ENCODE measurements at places on chromosomes 2 and 18.

DNA sequence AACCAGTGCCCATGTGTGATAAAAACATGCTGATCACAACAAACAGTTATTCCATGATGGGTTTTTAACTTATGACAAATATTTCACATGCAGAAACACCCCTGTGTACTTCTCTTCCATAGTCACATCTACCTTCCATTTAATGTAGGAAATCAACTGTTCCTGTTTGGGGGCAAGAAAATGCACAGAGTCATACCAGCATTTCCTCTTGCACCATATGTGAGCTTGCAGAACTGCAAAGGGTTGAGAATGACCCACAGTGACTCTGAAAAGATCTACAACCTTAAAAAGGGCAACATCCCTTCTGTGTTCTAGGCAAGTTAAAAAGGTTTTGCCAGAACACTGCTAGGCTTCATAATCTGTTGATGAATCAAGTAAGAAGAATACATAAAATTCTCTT lies 9.9 kb downstream of the BMP10 start:
- no peak for DNase-seq

DNA sequence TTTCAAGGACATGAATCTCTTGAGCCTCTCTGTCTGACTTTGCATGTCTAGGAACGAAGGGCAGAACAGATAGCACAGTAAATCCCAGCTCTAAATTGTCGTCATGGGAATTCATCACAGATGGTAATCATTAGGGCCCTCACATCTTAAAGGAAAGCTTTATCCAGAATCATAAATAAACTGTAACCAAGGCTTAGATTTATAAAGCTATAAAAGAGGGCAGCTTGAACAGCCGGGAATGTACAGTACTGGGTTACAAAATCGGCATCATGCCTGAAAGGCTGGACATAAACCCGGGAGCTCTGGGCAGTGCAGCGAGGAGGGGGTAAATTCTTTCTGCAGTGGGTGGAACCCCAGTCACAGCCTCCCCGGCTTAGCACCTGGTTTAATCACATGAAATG lies 144.4 kb downstream of the GFPT1 start:
- peak; percentile 69 for DNase-seq

DNA sequence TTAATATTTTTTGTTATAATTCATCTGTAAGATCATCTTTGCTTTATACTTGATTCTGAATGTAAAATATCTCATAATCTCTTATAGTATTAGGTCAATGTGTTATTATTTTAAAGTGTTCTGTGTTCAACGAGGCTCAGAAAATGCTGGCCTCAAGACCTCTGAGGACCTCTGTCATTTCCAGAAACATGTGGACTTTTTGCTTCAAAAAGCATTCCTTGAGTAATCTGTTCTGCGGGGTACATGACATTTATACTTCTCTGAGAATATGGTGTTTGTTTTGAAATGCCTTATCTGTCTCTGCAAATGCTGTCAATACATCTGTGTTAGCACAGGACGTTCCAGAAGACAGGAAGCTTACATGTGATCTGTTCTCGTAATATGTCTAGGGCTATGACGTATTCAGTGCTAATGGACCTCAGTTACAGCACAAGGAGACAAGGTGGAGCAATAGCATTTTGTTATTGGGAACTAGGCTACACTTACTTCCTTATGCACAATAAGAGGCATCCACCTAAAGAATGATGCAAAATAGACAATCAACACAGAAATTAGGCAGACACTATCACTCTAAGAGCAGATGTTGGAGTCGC lies 37.6 kb upstream of the IL1RL1 start:
- no peak for DNase-seq

GRCh38 chr2:189128970-189129369 lies 50.6 kb downstream of the COL5A2 start:
- DNase-seq, result no peak

GRCh38 chr2:148614014-148614321 lies 30.6 kb upstream of the EPC2 start:
- DNase-seq, result no peak

- DNase-seq, result no peak
These were observed 309.3 kb downstream of the ZNF521 start for GRCh38 chr18:25042641-25043051.

DNA sequence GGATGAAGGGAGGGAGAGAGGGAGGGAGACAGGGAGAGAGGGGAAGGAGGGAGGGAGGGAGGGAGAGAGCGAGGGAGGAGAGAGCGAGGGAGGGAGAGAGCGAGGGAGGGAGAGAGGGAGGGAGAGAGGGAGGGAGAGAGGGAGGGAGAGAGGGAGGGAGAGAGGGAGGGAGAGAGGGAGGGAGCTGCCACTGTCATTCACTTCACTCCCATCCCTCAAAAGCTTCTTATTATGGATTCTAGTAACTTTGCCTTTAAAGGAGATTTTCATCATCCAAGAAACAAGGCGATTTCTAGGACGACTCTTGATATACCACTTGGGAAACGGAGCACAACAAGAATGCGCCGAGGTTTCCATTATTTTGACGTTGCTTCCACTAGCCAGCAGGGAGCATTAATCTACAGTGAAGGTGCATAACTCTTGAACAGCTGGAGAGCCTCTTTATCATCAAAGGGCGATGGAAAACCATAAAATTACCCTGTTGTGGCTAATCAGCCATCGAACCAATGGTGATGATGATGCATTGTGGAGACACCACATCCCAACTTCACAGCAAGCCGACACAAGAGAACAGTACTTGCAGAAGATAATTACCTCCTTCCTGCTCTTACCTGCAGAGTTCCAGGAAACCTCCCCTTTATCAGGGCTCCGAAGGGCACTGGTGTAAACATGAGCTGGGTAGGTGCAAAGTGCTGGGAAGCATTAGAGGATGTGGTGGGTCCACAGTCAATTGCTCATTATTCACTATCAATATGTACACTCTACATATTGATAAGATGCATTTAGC lies 130.5 kb downstream of the EIPR1 start:
- DNase-seq, result peak; percentile 1

GRCh38 chr2:125959047-125959446 lies 696.9 kb upstream of the GYPC start:
- no peak for DNase-seq

- DNase-seq, result peak; percentile 20
These were observed 68.2 kb downstream of the ZNF521 start for GRCh38 chr18:25283781-25284180.

Measured in AG20443 (cell line).